Mammary epithelial cell (primary cell): ENCODE measurements at places on chromosomes 1 and 21.

GRCh38 chr21:38807986-38808385 lies 2.3 kb downstream of the ETS2 start:
- DNase-seq: no peak

- DNase-seq: no peak
Observed at GRCh38 chr1:207695891-207696290, 51.0 kb downstream of the CR1L start.

DNA sequence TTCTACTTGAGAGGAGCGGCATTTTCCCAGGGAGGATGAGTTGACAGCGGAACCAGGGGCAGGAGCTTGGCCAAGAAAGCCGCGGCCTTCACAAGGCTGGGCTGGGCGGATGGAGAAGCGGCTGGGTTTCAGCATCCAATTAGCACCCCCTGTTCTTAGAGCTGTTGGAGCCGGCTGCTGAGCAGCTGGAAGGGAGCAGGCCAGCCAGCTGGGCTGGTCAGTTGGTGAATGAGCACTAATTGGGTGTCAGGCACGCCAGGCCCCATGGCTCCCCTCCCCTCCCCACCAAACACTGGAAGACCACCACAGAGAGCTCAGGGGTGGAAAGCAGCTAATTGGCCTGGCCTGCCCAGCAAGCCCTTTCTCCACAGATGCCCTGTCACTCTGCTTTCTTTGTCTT lies 245.6 kb downstream of the RRAGC start:
- DNase-seq: no peak

DNA sequence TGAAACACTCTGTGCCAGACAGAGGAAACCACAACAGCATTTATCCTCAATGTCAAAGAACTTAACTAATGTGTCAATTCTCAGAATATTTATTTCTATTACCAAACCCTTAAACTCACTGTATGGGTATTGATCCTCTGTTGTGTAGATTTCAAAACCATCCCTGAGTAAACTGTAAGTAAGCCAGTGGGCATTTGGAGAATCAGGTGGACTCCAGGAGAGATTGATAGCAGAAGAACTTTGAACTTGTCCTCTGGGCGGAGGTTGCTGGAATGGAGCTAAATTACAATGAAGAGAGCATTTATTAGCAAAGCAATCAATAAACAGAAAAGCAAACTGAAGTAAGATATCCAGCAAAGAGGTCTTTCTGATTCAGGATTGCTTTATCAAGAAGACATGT lies 216.1 kb downstream of the USH2A start:
- no peak for DNase-seq

GRCh38 chr1:19533626-19534025 lies 48.3 kb upstream of the CAPZB start:
- no peak for DNase-seq
